Prostate gland (tissue), 2 donors: ENCODE measurements at places on chromosomes 4 and X. TPM values are rescaled to one million over a fixed set of nuclear protein-coding genes. Genes with fewer than 3 reads are reported as not detected.

Gene DUSP9
- total RNA-seq, result 3.5 TPM

Gene EXOC1
- 24.8 TPM for total RNA-seq

DNA sequence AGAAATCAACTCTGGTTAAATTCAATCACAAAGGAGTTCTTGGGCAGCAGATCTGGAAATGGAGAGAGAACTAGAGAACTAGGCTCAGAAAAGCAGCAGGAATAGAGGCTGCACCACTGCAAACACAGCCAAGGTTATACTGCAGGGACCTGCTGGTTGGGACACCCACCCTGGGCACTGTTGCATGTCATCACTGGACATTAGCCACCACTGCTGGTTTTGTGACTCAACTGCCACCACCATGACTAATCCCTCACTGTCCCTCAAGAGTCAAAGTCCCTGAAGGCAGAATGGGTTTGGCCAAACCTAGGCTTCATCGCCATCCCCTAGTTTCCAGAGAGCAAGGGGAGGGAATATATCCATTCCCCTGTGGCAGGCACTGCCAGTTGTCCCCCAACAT lies 38.1 kb upstream of the IRAK1 start:
- no peaks in the 10 kb centered on the region for H3K36me3 ChIP-seq
- no peak for DNase-seq
- no peak overlapping the region for H3K27ac ChIP-seq
- no peaks in the 10 kb centered on the region for H3K27me3 ChIP-seq
- H3K4me3 ChIP-seq, result no peak overlapping the region

DNA sequence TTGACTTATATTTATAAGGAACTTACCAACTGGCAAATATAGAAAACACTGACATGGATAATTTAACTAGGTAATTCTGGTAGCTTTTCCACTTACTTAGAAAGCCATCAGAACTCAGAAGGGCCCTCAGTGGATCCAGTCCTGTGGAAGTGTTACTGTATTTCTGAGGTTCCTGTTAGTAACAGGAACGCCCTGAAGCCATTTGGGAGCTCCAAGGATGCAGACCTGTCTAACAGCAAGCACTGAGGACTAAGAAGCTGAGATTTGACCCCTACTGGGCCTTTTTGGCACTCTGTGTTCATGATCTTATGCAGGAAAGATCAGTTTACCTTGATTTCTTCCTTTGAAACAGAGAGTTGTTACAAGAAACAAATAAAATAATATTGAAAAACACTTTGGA lies 46.0 kb upstream of the TLL1 start:
- H3K27ac ChIP-seq, result no peak overlapping the region
- no peak overlapping the region for H3K4me3 ChIP-seq
- no peaks in the 10 kb centered on the region for H3K4me1 ChIP-seq
- no peaks in the 10 kb centered on the region for H3K27me3 ChIP-seq
- no peak for DNase-seq

GRCh38 chr4:139416073-139416673 lies 37.7 kb upstream of the RAB33B start:
- no peaks in the 10 kb centered on the region for H3K27me3 ChIP-seq
- H3K4me1 ChIP-seq, result no peaks in the 10 kb centered on the region
- no peak overlapping the region for H3K4me3 ChIP-seq
- no peaks in the 10 kb centered on the region for H3K36me3 ChIP-seq
- no peak overlapping the region for H3K27ac ChIP-seq

GRCh38 chr4:75702919-75703411 lies 21.4 kb upstream of the USO1 start:
- H3K4me1 ChIP-seq, result no peaks in the 10 kb centered on the region
- no peak for DNase-seq
- no peaks in the 10 kb centered on the region for H3K36me3 ChIP-seq
